ENCODE measurements at places on chromosomes 5 and 9. TPM values are rescaled to one million over a fixed set of nuclear protein-coding genes. Genes with fewer than 3 reads are reported as not detected.

- H3K4me3 ChIP-seq: no peak overlapping the region
- no peaks in the 10 kb centered on the region for H3K4me1 ChIP-seq
- H3K27me3 ChIP-seq: no peaks in the 10 kb centered on the region
- H3K36me3 ChIP-seq: no peaks in the 10 kb centered on the region
- DNase-seq: no peak
These were observed 187.7 kb downstream of the ENC1 start for GRCh38 chr5:74452856-74453255.

- H3K27ac ChIP-seq: no peak overlapping the region
- no peaks in the 10 kb centered on the region for H3K4me1 ChIP-seq
- no peaks in the 10 kb centered on the region for H3K27me3 ChIP-seq
- no peak for DNase-seq
- H3K36me3 ChIP-seq: no peaks in the 10 kb centered on the region
These were observed 890.4 kb downstream of the EFNA5 start for GRCh38 chr5:106780355-106780754.

DNA sequence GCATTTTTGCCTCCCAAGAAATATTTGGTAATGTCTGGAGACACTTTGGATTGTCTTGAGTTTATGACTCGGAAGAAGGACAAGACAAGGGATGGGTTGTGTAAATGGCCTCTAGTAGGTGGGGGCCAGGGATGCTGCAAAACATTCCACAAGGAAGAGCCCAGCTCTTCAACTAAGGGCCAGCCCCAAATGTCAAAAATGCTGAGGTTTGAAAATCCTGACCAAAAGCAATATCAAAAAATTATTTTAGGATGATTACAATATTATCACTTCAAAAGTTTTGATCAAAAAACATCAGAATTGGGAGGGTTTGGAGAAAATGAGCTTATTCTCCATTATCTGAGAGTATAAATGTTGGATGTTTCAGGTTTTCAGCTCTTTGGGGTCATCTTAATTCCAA, 248.9 kb upstream of the SLC24A2 start:
- no peak overlapping the region for H3K27ac ChIP-seq
- peaks cover 38% of the 10 kb centered on the region for H3K27me3 ChIP-seq
- no peak overlapping the region for H3K4me3 ChIP-seq
- H3K4me1 ChIP-seq: no peaks in the 10 kb centered on the region
- no peak for DNase-seq

Gene PCDHB16
- total RNA-seq: 12.1 TPM

All from endodermal cell (in vitro differentiated cells).